ENCODE measurements at places on chromosomes 4 and X. TPM values are rescaled to one million over a fixed set of nuclear protein-coding genes. Genes with fewer than 3 reads are reported as not detected.
A peak's percentile ranks its signal among the peaks of the same experiment; 100 is the strongest.

BCORL1 gene
- total RNA-seq, result 15.4 TPM

NXT2 gene
- 9.9 TPM for total RNA-seq

POU4F2 gene
- total RNA-seq, result not detected

HERC6 gene
- total RNA-seq, result 36.5 TPM

MUC7 gene
- not detected for total RNA-seq

USP53 gene
- total RNA-seq, result 15.1 TPM

PITX2 gene
- total RNA-seq, result not detected

- H3K4me3 ChIP-seq, result no peak overlapping the region
- H3K27ac ChIP-seq, result no peak overlapping the region
- H3K36me3 ChIP-seq, result peaks cover 7% of the 10 kb centered on the region
- H3K4me1 ChIP-seq, result no peaks in the 10 kb centered on the region
- no peaks in the 10 kb centered on the region for H3K27me3 ChIP-seq
- no peak for DNase-seq
Measured at GRCh38 chr4:150411520-150411919, 170.4 kb upstream of the MAB21L2 start.

DNA sequence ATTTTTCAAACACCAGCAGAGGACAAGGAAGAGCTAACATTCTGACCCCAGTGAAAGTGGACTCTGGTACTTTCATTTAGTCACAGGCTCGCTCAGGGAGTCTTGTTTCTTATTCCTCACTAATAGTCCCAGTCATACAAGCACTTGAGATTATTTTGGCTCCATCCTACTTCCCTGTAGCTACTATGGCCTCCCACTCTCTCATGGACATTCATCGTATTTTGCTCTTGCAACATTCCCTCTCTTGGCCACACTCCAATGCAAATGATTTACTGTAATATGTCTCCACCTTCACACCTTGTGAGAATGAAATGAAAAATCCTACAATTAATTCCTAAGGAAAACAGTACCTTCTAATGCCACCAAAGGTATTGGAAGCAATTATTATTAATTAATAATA is 21.3 kb downstream of the PLRG1 start:
- DNase-seq, result no peak
- no peak overlapping the region for H3K27ac ChIP-seq
- H3K4me3 ChIP-seq, result no peak overlapping the region
- peaks cover 1% of the 10 kb centered on the region for H3K4me1 ChIP-seq

- no peaks in the 10 kb centered on the region for H3K4me1 ChIP-seq
- peaks cover 2% of the 10 kb centered on the region for H3K27me3 ChIP-seq
Measured at GRCh38 chr4:166091912-166092510, 219.0 kb downstream of the TLL1 start.

GRCh38 chr4:21652508-21653231 is 295.9 kb downstream of the KCNIP4 start:
- H3K4me1 ChIP-seq, result no peaks in the 10 kb centered on the region
- no peak overlapping the region for H3K4me3 ChIP-seq

DNA sequence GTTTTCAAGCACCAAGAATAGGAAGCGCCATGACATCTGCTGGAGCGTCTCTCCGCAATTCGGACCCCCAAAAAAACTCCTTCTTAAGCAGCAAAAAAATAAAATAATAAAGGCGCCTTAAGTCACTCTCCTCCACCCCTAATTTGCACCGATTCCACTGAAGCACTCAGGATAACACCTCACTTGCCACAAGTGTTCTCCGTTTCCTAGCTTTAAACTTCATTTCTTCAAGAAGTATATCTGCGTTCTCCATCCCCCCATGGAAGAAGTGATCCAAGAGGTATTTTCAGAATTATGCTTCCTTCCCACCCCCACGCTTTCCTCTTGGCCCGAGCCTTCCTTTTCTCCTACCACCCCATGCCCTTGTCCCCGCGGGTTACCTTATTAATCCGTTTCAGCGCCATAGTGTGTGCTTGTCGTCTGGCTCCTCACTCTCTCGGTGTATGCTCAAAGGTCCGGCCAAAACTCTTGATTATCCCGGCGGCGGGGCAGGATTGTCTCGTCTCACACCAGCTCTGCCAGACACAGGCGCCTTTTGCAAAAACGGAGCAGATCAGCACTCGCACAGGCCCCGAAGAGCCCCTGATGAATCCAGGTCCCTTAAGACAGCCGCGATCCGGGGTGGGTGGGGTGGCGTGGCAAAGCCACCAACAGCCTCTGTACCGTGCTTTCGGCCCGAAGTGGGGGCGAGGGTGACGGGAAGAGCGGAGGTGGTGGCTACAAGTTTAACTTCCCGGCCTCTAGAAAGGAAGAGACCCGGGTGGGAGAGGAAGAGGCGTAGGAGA is 1.1 kb downstream of the UBE2D3 start:
- no peak overlapping the region for H3K27ac ChIP-seq
- peaks cover 29% of the 10 kb centered on the region for H3K4me1 ChIP-seq
- H3K27me3 ChIP-seq, result no peaks in the 10 kb centered on the region
- DNase-seq, result peak; percentile 79
- no peak overlapping the region for H3K4me3 ChIP-seq

- no peak overlapping the region for H3K27ac ChIP-seq
- no peak overlapping the region for H3K4me3 ChIP-seq
- no peaks in the 10 kb centered on the region for H3K36me3 ChIP-seq
Measured at GRCh38 chr4:117874216-117874615, 160.1 kb upstream of the NDST3 start.

DNA sequence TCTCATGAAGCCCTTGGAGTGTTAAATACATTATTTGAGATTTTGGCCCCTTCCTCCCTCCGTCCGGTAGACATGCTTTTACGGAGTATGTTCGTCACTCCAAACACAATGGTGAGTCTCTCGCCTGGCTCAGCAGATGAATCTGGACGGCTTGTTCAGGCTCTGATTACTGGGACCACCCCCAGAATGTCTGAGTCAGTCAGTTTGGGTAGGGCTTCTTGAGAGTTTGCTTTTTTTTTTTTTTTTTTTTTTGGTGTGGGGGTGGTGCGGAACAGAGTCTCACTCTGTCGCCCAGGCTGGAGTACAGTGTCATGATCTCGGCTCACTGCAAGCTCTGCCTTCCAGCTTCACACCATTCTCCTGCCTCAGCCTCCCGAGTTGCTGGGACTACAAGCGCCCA is 62.4 kb upstream of the MSANTD1 start:
- no peak overlapping the region for H3K4me3 ChIP-seq
- no peak for DNase-seq
- H3K27ac ChIP-seq, result no peak overlapping the region
- no peaks in the 10 kb centered on the region for H3K27me3 ChIP-seq

All from activated naive CD8-positive, alpha-beta T cell treated with anti-CD3 and anti-CD28 coated beads, Interleukin-2, amount 10 ng/mL, durations not matched to agents 7 days and 5 days (primary cell).